IPS DF 19.7 (cell line): ENCODE measurements at places on chromosomes 4 and X.
A peak's percentile ranks its signal among the peaks of the same experiment; 100 is the strongest.

GRCh38 chr4:156329779-156330178 lies 376.1 kb upstream of the CTSO start:
- no peak for DNase-seq

- DNase-seq: no peak
These were observed 423 bp downstream of the RPL39 start for GRCh38 chrX:119790977-119791436.

DNA sequence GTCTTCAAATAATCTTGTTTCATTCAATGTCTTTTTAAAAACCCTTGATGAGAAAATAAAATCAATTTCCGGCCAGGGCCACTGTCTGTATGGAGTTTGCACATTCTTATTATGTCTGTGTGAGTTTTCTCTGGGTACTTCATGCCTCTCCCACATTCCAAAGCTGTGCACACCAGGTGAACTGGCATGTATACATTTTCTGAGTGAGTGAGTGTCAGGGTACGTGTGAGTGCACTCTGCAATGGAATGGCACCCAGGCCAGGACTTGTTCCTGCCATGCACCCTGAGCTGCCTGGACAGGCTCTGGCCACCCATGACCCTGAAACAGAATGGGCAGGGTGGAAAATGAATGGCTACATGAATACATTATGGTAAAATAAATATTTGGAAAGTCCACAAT lies 61.3 kb downstream of the UBE2NL start:
- no peak for DNase-seq

DNA sequence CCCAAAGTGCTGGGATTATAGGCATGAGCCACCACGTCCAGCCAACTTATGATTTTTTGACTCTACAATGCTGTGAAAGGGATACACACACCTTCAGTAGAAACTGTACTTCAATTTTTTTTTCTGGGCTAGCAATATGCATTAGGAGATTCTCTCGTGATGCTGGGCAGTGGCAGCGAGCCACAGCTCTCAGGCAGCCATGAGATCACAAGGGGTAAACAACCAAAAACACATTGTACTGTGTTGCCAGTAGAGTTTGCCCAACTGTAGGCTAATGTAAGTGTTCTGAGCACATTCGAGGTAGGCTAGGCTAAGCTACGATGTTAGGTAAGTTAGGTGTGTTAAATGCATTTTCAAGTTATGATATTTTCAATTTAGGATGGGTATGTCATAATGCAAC lies 25.7 kb downstream of the RAB33A start:
- DNase-seq: no peak

- DNase-seq: no peak
These were observed at the start of gene JAKMIP1 for GRCh38 chr4:6200011-6200921. Gene JAKMIP1, minus strand, starts transcription at chr4:6200549. Its CDS starts 87,699 bp downstream, at chr4:6112850.

DNA sequence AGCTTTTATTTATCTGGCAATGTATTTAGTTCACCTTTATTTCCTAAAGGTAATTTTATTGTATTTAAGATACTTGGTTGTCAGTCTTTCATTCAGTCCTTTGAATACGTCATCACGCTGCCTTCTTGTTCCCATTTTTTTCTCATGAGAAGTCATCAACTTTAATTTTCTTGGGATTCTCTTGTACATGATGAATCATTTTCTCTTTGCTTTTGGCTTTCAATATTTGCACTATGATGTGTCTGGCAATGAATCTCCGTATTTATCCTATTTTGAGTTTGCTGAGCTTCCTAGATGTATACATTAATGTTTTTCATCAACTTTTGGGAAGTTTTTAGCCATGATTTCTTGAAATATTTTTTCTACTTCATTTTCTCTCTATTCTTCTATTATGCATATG lies 28.4 kb downstream of the CLDN2 start:
- no peak for DNase-seq

GRCh38 chr4:13514722-13515121 lies 29.6 kb downstream of the NKX3-2 start:
- DNase-seq: no peak

GRCh38 chr4:105550641-105551040 lies 1.8 kb upstream of the ARHGEF38 start:
- no peak for DNase-seq

GRCh38 chr4:62118558-62118957 lies 918.4 kb downstream of the ADGRL3 start:
- DNase-seq: no peak

- no peak for DNase-seq
These were observed 20.2 kb downstream of the EPGN start for GRCh38 chr4:74328501-74328900.

- no peak for DNase-seq
These were observed 6.6 kb downstream of the MSL3 start for GRCh38 chrX:11764602-11765067.

DNA sequence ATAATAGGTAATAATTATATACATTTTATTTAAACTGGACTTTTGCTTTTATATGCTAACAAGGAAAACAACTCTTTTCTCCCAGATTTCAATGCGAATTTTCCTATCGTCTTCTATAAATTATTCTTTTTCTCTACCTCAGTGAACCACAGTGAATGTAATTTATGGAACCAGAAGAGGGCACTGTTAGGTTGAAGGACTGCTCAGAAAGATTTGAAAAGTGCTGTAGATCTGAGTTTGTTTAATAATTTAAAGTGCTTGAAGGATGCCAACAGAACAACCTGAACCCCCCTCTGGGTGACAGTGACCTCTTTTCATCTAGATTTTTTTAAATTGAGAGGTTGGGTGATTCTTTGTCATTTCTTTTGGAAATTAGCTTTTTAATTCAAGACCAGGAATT lies 54.9 kb downstream of the PHOX2B start:
- DNase-seq: no peak

- no peak for DNase-seq
These were observed 489.1 kb upstream of the INTU start for GRCh38 chr4:127143460-127144195.

DNA sequence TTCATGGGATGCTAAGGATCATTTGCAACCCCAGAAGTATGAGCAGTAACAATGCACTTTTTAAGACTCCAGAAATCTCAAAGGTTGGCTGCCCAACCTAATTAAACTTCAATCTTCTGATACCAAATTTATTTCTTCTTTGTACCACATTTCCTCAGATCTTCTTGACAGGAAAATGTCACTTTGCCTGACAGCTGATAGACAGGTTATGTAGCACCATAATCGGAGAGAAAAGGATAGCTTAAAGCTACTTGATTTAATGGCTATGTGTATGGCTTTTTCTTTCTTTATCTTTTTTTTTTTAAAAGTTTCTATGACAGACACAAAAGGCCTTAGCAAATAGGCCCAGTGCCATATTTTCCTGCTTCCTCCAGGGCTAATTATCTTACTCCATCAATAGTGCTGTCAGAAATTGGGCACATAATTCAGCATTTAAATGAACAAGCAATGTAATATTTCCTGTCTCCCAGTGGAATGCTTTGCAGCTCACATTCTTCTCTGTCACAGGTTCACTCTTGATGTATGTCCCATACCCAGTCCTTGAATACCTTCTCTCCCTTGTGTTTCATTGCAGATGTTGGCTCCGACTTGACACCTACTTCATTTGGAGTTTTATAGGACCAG lies 795.7 kb downstream of the ADGRL3 start:
- no peak for DNase-seq

GRCh38 chr4:17636341-17636695 lies 21.9 kb downstream of the MED28 start:
- no peak for DNase-seq

GRCh38 chrX:9681011-9681410 lies 84.6 kb downstream of the GPR143 start:
- no peak for DNase-seq

DNA sequence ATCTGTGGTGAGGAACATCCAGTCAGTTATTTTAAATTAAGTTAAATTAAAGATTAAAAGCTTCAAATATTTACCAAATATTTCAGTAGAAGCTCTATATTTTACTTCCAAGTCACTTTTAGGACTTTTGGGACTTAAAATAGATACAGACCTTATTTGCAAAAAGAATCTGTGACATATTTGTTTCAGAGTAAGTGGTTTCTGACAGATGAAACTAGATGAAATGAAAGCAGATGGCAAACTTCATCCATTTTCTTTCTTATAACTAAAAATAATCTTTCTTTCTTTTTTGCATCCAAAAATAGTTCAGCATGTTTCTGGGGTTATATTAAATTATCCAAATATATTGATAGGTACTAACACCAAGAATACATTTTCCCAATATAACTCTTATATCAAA lies 6.6 kb upstream of the UTP3 start:
- DNase-seq: no peak

GRCh38 chr4:2419814-2420213 lies 1.1 kb downstream of the CFAP99 start:
- no peak for DNase-seq

DNA sequence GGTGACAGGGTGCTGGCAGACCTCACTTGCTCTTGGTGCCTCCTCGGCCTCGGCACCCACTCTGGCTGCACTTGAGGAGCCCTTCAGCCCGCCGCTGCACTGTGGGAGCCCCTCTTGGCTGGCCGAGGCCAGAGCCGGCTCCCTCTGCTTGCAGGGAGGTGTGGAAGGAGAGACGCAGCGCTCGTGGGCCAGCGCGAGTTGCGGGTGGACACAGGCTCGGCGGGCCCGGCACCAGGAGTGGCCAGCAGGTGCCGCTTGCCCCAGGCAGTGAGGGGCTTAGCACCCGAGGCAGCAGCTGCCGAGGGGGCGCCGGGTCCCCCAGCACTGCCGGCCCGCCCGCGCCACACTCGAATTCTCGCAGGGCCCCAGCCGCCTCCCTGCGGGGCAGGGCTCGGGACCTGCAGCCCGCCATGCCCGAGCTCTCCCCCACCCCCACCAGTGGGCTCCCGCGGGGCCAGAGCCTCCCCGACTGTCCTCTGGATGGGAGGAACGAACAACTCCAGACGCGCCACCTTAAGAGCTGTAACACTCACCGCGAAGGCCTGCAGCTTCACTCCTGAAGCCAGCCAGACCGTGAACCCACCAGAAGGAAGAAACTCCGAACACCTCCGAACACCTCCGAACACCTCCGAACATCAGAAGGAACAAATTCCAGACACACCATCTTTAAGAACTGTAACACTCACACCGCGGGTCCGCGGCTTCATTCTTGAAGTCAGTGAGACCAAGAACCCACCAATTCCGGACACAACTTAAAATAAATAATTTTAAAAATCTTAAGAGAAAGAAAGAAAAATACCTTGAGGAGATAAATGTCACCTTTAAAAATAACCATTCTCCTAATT lies 311.1 kb upstream of the SLC7A11 start:
- DNase-seq: no peak

DNA sequence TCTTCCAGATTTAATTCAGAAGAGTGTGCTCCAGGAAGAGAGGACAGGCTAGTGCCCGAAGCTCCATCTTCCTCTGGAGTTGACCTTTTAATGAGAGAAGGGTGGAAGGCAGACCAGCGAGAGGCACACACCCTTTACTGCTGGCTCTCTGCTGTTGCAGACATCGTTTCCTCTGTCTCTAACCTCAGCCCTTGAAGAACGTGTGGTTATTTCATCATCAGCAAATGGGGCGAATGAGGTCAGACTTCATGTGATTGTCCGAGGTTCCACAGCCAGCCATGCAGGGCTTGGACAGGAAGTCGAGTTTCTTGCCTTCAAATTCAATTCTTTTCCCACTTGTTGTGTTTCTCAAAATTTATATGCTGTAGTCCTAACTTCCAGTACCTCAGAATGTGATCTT lies 155.2 kb upstream of the MSX1 start:
- no peak for DNase-seq

- no peak for DNase-seq
These were observed 25.4 kb downstream of the FGFBP1 start for GRCh38 chr4:15912961-15913630.

GRCh38 chrX:100368167-100368566 lies 41.9 kb downstream of the PCDH19 start:
- DNase-seq: no peak

DNA sequence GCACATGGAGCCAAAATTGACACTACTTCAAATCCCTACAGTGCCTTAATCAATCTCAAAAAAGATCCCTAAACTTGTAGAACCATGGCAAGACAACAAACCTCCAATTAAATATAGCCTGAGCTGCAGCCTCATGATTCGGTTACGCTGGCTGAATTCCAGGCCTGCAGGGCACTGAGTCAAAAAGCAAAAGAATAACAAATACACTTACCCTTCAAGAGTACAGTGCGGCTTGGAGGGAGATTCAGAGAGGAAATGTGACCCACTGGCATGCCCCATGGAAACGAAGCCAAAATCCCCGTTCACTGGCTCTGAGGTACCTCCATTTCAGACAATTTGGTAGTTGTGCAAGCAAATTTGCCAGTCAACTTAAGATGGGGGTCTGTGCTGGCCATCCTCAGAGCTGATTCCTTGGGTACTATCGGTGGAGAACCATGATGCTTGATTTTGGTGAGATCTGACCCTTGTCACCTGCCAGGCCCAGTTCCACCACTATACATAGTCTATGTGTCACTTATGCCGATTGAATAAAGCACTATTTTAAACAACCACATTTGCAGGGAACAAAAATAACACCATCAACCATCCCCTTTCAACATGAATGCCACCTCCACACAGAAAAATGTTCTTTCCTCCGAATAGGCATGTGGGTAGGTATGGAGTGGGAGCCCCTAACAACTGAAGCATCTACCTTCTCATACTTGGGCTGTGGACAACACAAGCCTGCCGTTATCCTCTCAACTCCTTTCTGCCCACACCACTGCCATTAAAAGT lies 2.1 kb downstream of the C4orf54 start:
- DNase-seq: no peak

DNA sequence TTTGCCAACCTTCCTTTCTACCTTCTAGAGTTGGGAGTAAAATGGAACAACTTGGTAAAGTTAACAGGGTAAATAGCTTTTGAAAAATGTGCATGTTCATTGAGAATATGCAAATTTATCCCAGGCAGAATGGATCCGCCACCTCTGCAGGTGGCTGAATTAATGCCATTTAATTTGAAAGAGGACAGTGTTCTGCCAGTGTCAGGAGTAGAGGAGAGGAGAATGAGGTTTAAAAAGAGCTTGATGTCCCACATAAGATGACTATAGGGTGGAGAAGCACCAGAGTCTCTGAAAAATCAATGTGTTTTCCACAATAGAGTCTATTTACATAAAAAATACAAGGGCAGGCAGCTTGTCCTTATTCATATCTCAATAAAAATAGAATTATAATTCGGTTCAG lies 1804.3 kb upstream of the PCDH10 start:
- DNase-seq: no peak

- DNase-seq: no peak
These were observed 2.9 kb downstream of the GRXCR1 start for GRCh38 chr4:42895452-42895851.

DNA sequence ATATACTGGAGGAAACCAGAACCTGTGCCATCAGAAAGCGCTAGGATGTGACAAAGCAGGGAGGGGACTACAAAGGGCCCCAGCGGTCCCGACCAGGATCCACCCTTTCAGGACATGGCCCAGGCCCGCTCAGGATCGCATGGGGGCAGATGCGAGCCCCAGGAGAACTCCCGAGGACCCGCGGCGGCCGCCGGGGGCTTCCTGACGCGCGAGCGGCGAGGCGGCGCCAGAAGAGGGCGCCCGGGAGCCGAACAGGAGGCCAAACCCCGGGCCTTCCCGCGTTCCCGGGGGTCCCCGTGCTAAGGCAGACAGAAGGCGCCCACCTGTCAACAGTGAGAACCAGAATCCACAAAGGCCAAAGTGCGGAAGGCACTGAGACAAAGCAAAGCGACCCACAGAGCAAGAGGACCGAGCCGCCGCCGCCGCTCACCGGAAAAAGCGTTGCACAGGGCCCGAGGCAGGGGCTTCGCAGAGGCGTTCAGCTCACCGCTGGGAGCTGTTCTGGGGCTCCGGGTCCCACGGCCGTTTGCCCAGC lies 7.3 kb upstream of the OPN1LW start:
- DNase-seq: peak; percentile 17
